ENCODE measurements at places on chromosomes 13 and 19. TPM values are rescaled to one million over a fixed set of nuclear protein-coding genes. Genes with fewer than 3 reads are reported as not detected.

The RNF113B gene
- not detected for polyA plus RNA-seq

The CERS1 gene
- not detected for polyA plus RNA-seq

The MEIOSIN gene
- polyA plus RNA-seq = not detected

The CCDC8 gene
- 21.0 TPM for polyA plus RNA-seq

The ZNF792 gene
- polyA plus RNA-seq = 2.0 TPM

The FBXO17 gene
- 44.3 TPM for polyA plus RNA-seq

The SLC10A2 gene
- polyA plus RNA-seq = 4.5 TPM

The FUT1 gene
- 2.3 TPM for polyA plus RNA-seq

The KIR2DL3 gene
- not detected for polyA plus RNA-seq

The EFNA2 gene
- polyA plus RNA-seq = not detected

The KIR3DL2 gene
- polyA plus RNA-seq = not detected

The B3GNT3 gene
- 2.0 TPM for polyA plus RNA-seq

The SIAH3 gene
- 0.41 TPM for polyA plus RNA-seq
